ENCODE measurements at places on chromosomes 16 and 17.

DNA sequence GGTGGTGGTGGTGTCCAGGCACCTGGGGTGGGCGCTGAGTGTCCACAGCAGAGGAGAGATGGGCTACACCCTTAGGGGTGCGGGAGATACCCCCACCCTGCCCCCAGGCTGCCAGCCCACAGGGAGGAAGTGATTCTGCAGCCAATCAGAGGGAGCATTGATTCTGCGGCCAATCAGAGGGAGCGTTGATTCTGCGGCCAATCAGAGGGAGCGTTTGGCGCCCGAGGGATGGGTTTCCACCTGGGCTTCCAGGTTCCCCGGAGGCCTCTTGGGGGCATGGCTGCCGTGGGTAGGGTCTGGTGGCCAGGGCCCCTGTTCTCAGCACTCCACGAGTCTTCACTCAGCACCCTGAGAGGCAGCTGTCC lies 28.2 kb upstream of the ACSF3 start:
- no peak for DNase-seq

GRCh38 chr17:50514388-50514787 lies 6.1 kb downstream of the MYCBPAP start:
- no peak for DNase-seq

GRCh38 chr17:64439956-64440355 lies 9.0 kb upstream of the MILR1 start:
- DNase-seq = no peak

GRCh38 chr17:57869617-57870282 lies 19.9 kb upstream of the MRPS23 start:
- no peak for DNase-seq

GRCh38 chr16:18062713-18063112 lies 273.8 kb downstream of the NPIPA8 start:
- no peak for DNase-seq

DNA sequence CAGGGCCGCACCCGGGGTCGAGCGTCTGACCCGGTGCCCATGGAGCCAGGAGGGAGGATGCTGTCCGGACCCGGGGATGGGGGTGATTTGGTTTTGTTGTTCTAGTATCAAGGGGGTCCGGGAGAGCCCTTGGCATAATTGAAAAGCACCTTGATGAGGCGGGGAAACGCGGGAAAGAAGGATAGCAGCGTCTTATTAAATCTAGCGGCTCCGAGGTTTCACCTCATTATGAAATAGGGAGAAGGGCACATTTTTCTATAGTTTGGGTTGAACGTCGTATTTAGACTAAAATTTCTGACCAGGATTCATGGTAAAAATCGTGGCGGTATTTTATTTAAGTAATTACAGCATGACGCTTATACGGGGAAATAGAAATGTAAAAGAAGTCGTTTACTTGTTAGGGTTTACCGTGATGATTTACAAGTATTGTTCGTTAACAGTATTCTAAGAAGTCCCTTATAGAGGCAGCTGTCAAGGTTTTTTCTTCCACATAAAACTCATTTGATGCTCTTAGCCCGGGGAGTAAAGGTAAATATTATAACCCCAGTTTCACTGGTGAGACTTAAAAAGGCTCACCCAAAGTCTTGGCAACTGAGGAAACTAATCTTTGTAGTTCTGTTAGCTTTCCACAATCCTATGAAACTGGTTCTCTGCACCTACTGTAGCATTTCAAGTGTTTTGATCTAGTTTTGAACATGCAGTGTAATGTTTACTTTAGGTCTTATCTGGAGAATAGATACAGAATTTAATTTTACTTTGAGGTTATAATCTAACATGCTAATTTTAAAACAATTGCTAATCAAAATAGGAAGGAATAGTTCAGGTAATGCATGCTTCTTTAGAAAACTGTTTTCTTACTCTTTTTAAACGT lies 756 bp downstream of the LUC7L3 start:
- no peak for DNase-seq

GRCh38 chr17:28334171-28334570 lies 1.1 kb downstream of the IFT20 start:
- no peak for DNase-seq

GRCh38 chr16:67736858-67737257 lies 17.7 kb upstream of the GFOD2 start:
- DNase-seq = no peak

DNA sequence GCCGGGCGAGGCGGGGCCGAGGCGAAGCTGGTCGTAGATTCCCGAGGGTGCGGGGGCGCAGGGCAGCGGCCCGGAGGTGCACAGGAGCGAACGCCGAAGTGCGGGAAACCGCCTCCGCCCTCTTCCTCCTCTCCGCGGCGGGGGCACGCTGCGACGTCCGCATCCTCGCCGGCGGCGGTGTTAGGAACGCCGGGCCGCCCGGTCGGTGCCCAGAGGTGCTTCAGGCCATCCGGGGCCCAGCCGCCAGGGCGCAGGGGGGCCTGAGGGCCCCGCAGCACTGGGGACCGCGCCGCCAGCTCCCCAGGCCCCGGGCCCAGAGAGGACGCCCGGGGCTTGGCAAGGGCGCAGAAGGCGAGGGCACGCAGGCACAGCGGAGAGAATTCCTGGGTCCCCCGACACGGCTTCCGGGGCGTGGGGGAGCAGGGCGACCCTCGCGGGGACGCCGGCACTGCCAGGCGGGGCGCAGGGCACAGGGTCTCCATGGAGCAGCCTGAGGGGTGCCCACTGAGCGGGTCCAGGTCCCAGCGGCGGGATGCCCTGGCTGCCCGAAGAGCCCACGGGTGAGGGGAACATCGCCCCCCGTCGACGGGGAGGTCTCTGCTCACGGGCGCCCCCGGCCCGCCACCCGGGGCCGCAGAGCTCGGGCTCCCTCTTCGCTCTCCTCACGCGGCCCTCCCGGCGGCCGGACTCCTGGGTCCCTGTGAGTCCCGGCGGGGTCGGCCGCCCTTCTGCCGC lies 576 bp downstream of the EPOP start:
- peak; percentile 37 for DNase-seq

GRCh38 chr17:68507576-68507975 lies 4.7 kb upstream of the PRKAR1A start:
- DNase-seq = no peak

- no peak for DNase-seq
These were observed 212.2 kb downstream of the SEC14L1 start for GRCh38 chr17:77352996-77353395.

DNA sequence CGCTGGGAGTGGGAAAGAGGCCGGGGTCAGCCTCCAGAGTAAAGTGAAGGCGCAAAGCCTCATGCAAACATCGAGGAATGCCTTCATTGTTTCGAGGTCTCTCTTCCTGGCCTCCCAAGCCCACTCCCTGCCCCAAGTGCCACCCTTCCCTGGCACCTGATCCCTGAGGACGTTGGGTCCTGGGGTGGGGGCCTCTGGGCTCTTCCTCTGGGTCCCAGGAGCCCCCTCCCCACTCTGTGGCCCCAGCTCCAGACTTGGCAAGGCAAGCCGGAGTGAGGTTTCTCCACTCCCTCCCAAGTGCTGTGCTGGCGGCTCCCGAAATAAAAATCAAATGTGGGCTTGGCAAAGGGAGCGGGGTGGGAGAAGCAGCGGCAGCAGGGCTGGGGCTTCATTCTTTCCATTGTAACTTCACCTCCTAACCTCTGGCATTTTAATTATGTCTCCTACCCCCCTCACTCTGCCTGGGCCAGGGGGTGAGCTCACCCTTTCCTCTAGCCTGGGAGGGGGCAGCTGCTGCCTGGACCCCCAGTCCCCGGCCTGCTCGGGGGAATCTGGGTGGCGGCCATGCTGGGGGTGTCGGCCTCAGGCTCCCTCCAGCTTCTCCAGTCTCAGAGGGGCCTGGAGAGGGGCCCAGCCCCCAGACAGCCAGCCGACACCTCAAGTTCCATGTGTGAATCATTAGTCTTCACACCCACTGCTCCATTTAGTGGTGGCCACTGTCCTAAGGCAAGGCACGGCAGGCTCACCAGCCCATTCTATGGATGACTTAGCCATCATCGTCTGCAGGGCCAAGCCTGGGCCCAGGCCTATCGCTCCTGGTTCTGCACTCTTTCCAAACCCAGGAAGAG lies 14.6 kb upstream of the TMEM92 start:
- no peak for DNase-seq

DNA sequence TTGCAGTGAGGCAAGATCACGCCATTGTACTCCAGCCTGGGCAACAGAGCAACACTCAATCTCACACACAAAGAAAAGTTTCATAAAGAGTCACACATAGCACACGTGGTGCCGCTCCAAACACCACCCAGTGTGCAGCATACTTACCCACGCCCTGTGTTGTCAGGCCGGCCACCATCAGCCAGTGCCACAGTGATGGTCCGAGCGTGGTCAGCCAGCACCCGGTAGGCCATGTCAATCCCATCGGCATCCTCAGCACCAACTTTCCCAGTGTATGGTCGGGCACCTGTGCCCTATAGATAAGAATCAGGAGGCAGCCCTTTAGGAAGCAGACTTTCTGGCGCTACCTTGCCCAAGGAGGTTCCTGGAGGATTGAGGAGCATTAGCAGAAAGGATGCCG lies 17.7 kb upstream of the EXOSC6 start:
- no peak for DNase-seq

GRCh38 chr16:83011939-83012338 lies 385.2 kb downstream of the CDH13 start:
- no peak for DNase-seq

- DNase-seq = no peak
These were observed 8.0 kb downstream of the CDR2 start for GRCh38 chr16:22366371-22366770.

- DNase-seq = no peak
These were observed 116.1 kb upstream of the IRX6 start for GRCh38 chr16:55207693-55208428.

GRCh38 chr17:54521137-54521536 lies 379.5 kb upstream of the TOM1L1 start:
- no peak for DNase-seq

DNA sequence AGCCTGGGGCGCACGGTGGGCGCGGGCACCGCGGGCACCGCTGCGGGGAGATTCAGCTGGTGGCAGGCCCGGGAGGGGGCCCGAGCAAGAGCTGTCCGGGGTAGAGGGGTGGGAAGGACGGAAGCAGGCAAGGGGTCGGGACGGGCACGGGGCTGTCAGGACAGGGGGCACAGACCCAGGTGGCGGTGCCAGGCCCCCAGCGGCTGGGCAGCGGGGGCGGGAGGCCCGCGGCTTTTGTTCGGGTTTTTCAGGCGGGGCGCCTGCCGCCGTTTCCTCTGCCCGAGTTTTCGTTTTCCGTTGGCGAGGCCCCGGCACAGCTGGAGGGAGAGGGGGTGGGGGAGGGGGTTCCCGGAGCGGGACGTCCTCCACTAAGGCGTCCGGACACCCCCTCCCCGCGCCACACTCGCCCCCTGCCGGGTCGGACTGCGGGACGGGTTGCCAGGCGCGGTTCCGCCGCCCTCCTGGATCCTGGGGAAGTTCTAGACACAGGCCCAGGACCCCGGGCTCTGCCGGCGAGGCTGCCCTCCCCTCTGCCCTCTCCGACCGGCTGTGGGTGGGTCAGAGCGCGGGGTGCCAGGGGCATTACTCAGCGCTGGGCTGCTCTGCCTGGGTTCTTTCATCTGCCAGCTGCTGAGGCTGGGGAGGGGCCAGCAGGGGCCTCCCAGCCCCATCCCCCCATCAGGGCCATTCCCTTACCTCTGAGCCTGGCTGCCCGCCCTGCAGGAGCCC lies 543 bp downstream of the ARHGAP23 start:
- peak; percentile 16 for DNase-seq

DNA sequence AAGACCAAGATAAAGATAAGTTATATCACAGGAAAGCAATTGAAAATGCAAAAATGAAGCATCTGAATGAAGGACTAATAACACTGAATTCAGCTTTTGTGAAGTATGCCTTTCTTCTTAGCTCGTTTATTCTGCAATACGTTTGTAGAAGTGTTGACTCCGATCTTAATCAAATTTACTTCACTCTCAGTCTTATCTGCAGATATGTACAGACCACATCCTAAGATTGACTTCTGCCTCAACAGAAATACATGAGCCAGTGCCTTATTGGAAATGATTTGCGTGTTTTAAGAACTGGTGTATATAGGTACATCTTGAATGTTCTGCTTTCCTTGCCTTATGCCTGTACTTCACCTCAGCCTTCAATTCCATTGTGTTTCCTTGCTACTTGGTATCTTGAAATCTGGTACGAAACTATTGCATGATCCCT lies 1.3 kb downstream of the ATF7IP2 start:
- peak; percentile 6 for DNase-seq

DNA sequence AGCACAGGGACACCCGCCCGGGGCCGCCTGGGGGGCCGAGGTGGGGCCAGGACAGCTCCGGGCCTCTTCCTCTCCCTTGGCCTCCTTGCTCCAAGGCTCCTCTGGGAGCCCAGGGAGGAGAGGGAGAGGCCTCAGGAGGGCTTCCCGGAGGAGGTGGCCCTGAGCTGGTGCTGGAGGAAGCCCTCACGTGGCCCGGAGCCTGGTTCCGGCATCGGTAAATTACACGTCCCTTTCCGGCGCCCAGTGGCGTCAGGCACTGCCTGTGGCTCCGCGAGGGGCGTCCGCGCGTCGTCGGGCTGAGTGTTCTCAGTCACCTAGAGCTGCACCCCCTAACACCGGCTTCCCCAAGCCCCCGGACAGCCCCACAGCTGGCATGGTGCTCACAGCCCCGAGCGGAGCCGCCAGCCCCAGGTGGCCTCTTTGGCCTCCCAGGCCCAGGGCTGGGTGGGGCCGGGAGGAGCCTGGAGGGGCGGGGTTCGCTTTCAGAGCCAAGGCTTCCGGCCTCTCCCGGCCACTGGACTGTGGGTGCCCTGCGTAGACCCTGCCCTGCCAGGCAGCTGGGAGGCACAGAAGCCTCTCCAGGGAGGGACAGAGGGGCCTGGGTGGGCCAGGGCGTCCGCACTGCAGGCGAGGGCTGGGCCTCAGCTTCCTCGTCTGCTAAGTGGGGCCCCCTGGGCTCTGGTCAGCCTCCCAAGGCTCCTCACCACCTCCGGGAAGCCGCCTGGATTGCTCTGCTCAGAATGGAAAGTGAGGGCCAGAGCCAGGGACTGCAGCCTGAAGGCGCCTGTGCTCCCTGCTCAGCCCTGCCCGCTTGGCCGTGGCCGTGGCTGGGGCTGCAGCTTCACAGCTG lies 27.9 kb upstream of the SSTR5 start:
- no peak for DNase-seq

DNA sequence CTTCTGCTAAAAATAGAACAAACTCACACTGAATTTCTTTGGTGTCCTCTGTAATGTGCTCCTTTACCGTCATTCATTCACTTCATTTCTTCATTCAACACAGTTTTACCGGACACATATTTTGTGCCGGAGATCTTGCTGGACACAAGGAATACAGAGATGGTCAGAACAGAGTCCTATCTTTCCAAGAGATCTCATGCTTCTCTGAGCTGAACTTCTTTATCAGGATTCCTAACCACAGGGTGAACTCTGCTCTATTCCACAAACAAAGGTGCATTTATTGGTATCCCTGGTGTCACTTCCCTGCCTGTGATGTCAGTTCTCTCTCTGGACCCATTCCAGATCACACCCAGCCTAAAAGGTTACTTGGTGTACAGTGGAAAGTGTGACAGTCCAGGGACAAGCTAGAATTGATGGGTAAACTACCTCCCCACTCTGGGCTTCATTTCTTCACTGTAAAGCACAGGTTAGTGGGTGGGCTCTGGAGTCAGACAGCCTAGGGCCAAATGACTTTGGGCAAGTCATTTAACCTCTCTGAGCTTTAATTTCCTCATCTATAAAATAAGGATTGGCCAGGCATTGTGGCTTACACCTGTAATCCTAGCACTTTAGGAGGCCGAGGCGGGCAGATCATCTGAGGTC lies 4.2 kb downstream of the IFI35 start:
- no peak for DNase-seq

Measured in activated CD4-positive, alpha-beta T cell treated with anti-CD3 and anti-CD28 coated beads, Interleukin-2, amount 50 U/mL, for 16 hours (primary cell).